NCI-H2081 (cell line): ENCODE measurements at places on chromosomes 7 and 10.

DNA sequence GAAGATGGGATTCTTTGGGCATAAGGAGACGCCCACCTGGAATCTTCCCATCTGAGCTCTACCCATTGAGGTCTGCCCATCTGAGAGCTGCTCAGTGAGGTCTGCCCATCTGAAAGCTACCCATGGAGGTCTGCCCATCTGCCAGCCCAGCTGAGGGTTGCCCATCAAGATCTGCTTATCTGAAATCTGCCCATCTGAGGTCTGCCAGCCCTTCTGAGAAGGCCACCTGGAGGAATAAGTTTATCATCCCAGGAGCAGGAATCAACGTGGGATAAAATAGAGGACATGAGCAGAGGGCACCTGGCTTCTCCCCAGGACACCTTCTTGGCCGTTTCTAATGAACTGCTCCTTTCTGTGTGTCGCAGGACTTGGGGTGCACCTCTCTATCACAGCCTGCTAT, 35.3 kb upstream of the PDZD8 start:
- DNase-seq: no peak

- no peak for DNase-seq
Observed at GRCh38 chr10:45612741-45613140, 59.8 kb downstream of the ZFAND4 start.

DNA sequence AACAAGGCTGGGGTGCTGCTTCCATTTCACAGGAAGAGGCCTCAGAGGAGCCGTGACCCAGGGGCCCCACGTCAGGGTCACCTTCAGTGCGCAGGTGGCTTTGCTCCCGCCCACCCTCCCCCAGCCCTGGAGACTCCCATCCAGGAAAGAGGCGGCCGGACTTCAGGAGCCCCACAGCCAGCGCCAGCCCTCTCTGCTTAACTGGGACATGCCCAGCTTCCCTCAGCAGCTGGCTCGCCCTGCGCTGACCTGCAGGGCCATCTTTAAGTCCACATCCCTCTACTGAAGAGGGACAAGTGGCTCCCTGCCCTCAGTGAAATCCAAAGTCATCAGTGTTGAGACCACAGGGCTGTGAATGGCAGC, 141.9 kb upstream of the PPP2R2D start:
- DNase-seq: no peak

DNA sequence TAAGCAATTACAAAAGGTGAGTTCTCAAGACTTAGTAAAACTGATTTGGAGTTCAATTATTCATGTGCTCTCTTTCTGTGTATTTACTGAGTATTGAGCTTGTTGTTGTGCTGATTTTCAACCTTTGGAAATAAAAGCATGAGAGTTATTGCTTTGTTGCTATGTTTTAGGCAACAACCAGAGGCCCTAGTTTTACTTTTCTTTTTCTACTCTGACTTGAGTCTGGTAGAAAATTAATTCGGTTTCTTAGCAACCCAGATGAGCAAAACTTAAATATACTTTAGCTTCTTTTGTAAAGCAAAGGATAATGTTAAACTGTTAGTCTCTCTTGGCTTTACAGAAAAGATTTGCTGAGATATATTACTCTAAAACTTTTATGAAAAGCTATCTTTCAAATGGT, 66.4 kb upstream of the SCIN start:
- DNase-seq: no peak

DNA sequence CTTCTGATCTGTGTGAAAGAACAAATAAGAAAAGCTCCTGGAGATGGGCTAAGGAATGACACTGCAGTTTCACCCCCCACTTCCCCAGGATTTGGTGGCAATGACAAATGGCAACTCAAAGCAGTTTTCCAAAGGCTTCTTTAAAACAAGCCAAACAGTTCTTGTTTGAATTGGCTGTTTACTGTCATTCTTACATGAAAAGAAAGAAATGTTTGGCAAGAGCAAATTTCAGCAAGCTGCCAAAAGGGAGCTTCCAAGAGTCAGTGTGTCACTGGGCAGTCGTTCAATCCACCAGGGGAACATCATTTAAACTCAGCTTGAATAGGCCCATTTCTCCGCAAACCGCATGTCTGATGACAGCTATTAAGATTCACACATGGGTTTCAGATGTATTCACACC, 119.0 kb upstream of the RHOBTB1 start:
- no peak for DNase-seq

GRCh38 chr7:151793531-151793951, 83.4 kb downstream of the PRKAG2 start:
- no peak for DNase-seq
